ENCODE measurements at places on chromosomes 2 and 18.

GRCh38 chr2:64865831-64866345 lies 123.3 kb upstream of the SLC1A4 start:
- no peak for DNase-seq

- no peak for DNase-seq
Observed at GRCh38 chr2:157743051-157743450, 114.4 kb upstream of the ACVR1C start.

DNA sequence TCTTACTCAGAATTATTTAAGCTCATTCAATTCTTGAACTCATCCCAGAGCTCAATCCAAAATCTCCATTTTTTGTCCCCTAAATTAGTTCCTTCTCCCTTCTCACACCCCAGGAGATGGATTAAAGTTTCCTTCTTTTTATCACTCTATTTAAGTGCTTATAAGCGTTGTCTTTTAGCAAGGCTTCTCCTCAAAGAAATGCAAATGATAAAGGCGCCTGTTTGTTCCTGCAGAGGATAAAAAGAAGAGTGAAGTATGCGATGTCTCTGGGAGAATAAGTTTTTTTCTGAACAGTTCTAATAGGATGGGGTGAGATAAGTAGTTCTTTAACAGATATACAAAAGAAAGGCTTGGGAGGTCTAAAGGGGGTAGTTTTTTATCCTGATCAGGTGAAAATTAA lies 303.3 kb downstream of the CNTNAP5 start:
- DNase-seq: no peak

GRCh38 chr2:85078536-85078935 lies 54.7 kb upstream of the TCF7L1 start:
- no peak for DNase-seq

GRCh38 chr18:27184115-27185024 lies 738 bp downstream of the CHST9 start:
- no peak for DNase-seq

DNA sequence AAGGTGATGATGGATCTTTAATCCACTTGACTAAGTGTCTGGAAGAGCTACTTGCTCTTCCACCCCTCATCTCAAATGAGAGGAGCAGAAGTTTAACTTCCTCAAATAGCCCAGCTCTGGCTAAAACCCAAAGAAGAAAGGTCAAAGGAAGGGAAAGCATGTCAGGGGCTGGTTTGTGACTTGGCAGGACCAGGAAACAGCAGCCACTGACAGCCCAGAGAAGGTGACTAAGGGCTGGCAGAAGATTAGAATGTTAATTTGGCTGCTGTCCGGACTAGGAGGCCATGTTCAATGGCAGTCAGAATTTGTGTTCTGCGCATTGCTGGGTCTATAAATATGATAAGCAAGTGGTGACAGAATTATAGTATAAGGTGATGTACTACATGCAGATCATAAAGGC lies 386.2 kb downstream of the SETBP1 start:
- no peak for DNase-seq

DNA sequence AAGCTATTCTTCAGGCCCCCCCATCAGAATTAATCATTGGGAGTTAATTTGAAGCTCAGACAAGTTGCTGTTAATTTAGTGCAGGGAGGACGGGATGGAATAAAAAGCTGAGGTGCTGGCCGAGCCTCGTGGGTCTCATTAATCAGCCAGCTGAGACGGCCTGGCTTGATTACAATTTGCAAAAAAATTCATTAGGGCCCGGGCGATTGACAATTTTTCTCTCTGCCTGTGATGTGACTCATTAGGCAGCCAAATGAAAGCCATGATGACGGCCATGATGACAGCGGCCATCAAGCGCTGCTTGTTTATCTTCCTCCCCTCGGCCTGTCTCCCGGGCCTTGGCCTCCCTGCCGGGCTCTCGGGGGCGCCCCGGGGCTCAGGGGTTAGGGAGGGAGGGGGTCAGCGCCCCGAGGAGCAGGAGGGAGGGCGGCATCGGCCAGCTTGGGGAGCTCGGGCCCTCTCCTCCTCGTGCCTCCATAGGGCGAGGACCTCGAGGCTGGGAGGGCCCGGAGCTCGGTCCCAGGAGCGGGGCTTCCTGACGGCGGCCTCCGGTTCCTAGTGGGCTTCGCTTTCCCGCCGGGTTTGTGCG lies 5.2 kb downstream of the GBX2 start:
- DNase-seq: no peak

DNA sequence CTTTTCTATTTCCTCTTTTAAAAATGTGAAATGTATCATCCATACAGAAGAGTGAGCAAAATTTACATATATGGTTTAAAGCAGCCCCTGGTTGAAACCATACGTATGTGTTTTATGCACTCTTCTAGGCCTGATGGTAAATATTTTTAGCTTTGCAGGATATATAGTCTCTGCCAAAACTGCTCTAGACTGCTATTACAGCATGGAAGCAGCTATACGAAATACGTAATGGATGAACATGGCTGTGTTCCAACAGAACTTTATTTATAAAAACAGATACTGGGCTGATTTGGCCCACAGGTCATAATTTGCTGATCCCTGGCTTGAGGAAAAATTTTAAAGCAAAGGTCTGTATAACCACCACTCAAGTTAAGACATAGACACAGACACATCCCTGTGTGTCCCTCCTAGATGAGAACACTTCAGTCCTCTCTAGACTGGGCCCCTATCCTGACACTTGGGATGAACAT lies 42.5 kb upstream of the ATP8B1 start:
- no peak for DNase-seq

GRCh38 chr2:43838560-43839267 lies at the start of the genes ABCG5 and ABCG8:
Gene ABCG5, minus strand, starts transcription at chr2:43838839. Its CDS starts 160 bp downstream, at chr2:43838679.
Gene ABCG8, plus strand, starts transcription at chr2:43838971. Its CDS starts 83 bp downstream, at chr2:43839054.
- no peak for DNase-seq

- DNase-seq: no peak
Observed at GRCh38 chr2:66303471-66303870, 131.5 kb upstream of the MEIS1 start.

- DNase-seq: no peak
Observed at GRCh38 chr18:65725251-65726050, 25.4 kb upstream of the CDH7 start.

GRCh38 chr2:88197732-88198131 lies 27.6 kb downstream of the THNSL2 start:
- DNase-seq: no peak

GRCh38 chr2:21231985-21232384 lies 108.2 kb downstream of the TDRD15 start:
- DNase-seq: no peak

- no peak for DNase-seq
Observed at GRCh38 chr2:147135376-147135775, 709.5 kb upstream of the ACVR2A start.

GRCh38 chr2:178473931-178474330 lies 4.5 kb downstream of the FKBP7 start:
- DNase-seq: no peak

- no peak for DNase-seq
Observed at GRCh38 chr2:62471816-62472215, 34.2 kb downstream of the TMEM17 start.

DNA sequence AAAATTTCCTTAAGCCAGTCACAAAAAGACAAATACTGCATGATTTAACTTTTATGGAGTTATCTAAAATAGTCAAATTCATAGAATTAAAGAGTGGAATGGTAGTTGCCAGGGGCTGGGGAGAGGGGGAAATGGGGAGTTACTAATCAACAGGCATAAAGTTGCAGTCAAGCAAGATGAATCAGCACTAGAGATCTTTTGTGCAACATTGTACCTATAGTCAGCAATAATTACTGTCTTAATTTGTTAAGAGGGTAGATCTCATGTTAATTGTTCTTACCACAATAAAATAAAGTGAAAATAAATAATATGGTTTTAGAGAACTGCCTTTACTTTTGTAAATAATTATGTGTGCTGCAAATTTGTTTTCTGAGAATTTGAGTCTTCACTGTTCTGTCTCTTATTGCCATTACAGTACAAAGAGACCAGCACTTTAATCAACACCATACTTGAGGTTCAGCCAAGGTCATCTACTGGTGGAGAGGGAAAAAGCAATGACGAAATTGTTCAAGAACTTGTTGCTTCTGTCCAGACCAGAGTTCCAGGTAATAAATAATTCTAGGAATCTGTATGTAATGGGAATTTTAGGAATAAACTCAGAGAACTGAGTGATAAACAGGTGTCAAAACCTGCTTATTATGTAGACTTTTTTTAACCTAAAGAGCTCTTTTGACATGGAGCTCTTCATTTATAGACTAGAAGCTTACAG lies 75.5 kb downstream of the TRABD2A start:
- no peak for DNase-seq

DNA sequence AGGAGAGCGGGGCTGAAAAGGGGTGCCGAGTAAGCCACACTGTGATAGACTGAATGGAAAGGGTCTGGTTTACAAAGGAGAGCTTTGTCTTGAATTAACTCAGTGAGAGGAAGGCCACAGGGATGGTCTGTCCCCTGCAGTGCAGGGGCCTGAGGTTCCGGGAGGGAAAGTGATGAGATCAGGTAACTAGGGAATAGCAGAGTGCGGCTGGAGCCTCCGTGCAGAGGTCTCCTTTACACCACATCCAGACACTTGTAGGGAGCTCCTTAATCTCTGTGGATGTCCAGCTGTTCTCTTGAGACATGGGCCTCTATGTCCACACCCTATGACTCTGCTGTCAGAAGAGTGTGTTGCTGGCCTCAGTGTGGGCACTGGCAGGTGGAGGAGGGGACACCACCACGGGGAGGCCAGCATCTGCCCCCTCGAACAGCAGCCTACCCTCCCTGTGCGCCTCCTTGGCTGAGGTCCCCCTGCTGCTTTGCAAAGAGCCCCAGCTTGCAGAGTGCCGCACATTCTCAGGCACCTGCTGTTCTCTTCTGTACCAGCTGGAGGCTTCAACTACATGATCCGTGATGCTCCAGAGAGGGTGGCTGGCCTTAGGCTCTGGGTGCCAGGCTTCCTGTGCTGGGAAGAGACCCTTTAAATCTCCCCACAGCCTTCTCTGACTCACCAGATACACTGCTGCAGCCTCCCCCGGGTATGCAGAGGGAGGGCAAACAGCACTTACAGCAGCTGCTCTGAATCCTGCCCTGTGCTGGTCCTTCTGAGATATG lies 25.9 kb downstream of the ENOSF1 start:
- DNase-seq: no peak

DNA sequence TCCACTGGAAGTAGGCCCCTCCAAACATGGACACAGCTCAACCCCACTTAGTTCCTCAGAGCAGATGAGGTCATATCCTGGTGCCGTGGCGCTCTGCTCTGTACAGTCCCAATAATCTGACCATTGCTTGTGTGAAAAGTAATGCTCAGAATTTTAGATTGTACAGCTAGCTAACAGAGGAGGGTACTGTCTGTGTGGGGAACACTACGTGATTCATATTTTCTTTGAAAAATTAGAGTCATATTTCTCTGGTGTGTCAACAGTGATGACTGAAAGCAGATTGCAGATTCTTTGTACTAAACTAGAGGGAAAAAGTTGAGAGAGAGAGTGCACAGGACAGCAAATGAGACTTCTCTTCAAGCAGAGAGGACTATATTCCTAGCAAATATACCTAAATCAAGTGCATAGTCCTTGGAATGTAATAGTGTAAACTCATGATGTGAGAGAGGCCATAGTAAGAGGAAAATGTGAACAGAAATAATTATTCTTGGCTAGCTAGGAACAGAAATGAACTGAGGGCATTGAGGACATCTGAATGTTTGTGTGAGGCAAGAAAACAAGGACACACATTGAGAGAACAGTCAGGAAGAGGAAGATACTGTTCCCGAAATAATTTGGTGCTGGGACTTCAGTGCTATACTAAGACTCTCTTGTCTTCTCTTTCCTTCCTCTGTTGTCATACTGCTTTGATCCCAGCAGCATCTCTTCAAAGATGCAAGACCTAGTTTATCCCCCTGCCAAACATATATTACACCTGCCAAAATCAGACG lies 157.0 kb upstream of the RND3 start:
- DNase-seq: no peak

GRCh38 chr2:166393008-166393407 lies 17.3 kb upstream of the SCN9A start:
- no peak for DNase-seq

DNA sequence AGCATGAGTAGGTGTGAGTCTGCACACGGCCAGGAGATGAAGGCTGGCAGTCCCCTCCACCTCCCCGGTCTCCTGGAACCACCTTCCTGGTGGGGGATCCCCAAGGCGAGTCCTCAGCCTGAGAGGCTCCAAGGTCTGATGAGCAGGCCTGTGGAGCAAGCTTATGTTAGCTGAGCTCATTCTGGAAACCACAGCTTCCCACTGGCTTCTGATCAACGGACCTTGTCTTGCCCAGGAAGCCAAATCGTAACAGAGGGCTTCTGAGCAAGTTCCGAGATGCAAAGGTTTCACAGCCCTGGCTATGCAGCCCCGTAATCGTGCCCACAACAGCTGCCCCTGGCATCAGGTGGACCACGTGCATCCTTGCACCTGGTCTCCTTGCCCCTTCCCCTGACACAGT lies 28.8 kb upstream of the GPR55 start:
- DNase-seq: no peak
